ENCODE measurements at places on chromosomes 3 and 15.

DNA sequence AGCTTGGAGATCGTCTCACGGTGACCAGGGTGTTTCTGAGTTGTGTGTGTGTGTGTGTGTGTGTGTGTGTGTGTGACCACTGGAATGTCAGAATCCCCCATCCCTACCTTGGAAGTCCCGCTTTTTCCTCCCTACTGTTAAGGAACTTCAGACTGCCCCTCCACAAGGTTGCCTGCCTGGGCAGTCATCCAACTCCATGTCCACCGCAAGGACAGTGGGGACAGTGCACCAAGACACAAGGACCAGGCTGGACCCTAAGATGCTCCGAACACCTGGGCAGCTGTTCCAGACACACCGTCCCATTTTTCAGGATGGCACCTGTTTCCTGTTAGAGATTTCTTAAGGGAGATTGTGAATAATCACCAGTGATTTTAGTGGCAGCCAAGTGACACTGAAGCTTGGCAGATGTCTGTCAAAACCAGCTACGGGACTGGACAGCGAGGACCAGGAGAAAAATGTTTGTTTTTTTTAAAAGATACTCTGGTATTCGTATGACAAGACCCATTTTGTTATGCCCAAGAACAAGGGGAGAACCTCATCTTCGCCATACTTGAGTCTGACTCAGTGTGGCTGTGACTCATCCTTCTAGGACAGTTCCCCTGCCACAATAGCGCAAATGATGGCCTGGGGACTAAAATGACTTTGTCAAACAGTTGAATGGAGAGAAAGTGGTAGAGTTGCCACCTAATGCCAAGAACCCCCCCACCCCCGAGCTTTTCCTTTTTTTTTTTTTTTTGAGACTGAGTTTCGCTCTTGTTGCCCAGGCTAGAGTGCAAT lies 15.5 kb downstream of the PAQR9 start:
- peak; percentile 29 for DNase-seq

DNA sequence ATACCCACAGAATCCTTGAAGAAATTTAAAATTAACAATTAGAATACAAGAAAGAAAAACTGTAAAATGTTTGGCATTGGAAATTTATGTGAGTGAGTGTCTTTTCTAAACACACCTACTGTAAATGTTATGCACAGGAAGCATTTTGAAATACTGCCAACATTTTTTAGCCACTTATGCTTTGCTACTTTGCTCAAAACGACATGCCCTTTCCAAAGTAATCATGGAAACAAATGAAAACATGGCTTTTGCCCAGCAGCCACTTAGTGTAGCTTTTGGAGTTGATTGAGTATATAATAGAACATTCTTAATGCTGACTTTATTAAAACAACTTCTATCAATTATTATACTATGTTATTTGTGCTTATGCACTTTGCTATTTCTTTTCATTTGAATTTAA lies 823.0 kb downstream of the CADM2 start:
- DNase-seq = no peak

DNA sequence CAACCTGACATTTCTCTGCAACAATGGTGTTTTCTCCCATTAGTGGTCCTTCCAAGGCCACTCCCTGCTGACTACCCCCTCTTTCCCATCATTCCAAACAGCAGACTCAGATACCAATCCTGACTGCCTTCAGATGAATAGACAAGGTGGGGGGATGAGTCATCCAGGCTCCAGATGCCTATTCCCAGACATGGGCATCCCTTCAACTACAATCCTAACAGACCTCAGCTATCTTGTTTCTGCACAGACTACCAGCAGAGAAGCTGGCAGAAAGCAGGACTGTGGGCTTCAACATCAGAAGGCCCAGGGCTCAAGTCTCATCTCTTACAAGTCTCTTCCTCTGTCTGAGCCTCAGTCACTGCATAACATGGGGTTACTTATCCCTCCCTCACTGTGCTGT lies 2.2 kb downstream of the RBP1 start:
- DNase-seq = no peak

GRCh38 chr15:66080717-66081398 lies 172.7 kb downstream of the MEGF11 start:
- no peak for DNase-seq

- DNase-seq = no peak
Observed at GRCh38 chr3:2851361-2851760, 258.8 kb downstream of the IL5RA start.

- no peak for DNase-seq
Observed at GRCh38 chr15:65037309-65037708, 7.9 kb upstream of the MTFMT start.

DNA sequence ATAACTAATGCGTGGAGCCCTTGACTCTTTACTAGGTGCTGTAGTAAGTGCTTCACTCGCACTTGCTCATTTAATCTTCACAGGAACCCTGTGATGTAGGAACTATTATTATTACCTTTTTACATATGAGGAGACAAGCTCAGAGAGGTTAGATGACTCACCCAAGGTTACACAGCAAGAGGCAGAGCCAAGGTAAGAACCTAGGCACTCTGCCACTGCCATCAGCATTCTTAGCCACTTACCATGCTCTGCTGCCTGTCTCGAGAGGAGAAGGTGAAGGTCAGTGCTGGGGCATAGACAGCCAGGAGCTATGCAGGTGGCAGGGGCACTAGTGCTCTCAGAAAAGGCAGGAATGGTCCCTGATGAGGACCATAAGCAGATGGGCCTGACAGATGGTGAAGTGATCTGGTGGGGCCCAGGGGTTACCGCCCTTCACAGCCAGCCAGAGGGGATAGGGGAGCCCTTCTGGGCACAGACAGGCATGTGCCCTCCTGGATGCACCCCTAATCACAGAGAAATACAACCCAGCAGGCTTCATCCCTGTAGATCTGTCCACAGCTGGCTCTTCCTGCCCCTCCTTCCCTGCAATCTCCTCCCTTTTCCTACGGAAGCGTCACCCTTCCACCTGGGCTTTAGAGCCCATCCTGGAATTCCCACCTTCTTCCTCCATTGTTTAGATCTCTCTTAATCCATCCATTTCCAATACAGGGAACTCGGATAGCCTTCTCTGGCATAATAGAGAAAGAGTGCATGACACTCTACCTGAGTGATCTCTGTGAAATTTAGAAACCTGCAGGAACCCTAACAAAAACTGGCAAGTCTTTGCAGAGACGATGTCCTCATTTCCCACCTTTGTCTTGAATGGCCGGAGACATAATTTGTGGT lies 26.9 kb downstream of the ABTB1 start:
- no peak for DNase-seq

DNA sequence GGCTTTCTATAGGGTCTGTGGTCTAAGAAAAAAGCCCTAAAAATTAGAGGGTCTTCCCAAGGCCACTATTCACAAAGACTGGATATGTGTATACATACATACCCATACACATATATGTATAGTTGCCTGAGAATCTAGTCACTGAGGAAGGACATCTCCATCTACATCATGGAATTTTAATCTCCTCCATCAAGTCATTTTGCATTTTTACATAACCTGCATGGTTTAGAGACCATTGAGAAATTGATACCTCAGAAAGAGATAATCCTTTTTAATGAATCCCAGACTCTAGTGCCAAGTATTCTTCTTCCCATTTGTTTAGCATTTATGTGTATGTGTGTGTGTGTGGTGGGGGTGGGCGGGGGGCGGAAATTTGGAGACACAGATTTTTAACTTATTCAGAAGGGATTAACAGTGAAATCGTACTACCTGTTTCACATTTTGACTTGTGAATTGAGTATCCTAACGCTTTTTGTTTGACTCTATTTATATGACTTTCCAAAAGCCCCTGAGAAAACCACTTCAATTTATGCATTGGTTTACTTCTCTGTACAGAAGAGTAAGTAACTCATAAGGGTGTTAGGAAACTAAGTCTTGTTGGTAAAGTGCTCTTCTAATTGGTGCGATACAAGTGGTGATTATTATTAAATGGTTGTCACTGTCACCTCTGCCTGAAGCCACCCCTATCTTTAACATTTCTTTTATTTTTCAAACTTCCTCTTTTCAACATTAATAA lies 166.9 kb downstream of the MEIS2 start:
- no peak for DNase-seq

- DNase-seq = no peak
Observed at GRCh38 chr3:70871909-70872656, 559.6 kb upstream of the MDFIC2 start.

DNA sequence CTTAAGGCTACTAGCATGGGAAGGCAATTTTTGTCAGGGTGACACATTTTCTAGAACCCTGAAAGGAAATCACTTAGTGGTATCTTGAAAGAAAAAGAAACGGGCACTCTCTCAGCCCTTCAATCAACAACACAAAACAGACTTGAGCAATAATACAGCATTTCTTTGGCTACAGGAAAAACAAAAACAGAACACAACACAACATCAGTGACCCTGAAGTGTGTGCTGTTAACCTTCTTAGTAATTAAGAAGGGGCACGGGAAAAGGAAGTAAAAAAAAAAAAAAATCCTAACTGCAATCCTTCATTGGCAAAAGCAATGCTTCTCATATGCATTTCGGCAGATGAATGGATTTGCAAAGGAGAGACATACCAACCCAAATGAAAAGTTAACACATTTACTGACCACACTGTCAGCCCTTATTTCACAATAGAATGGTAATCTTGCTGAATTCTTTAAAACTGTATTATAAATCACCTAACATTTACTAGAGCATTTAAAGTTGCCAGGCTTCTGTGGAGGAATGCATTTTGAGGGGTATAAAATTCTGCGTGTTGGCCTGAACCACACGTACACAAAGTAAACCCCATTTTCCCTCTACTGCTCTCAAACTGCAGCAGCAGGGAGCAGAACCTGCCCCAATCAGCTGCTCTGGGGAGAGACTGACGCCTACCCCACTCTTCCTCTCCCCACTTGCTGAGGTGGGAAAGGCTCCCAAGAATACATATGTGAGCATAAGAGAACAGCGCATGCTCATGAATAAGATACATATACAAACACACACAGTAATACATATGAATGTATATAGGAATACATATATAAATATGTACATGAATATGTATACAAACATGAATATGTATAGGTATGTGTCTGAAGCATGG lies 198.5 kb downstream of the FOXP1 start:
- peak; percentile 22 for DNase-seq

Data from suppressor macrophage (primary cell).